ENCODE measurements at places on chromosomes 11 and 22. TPM values are rescaled to one million over a fixed set of nuclear protein-coding genes. Genes with fewer than 3 reads are reported as not detected.

RIMBP3C gene
- 1.3 TPM for total RNA-seq

CCDC15 gene
- 3.8 TPM for total RNA-seq

FUT4 gene
- total RNA-seq, result 9.7 TPM

NLRP10 gene
- total RNA-seq, result not detected

GCAT gene
- total RNA-seq, result 7.5 TPM

CCDC87 gene
- 0.63 TPM for total RNA-seq

CCDC73 gene
- not detected for total RNA-seq
